ENCODE measurements at places on chromosomes 13 and 19. TPM values are rescaled to one million over a fixed set of nuclear protein-coding genes. Genes with fewer than 3 reads are reported as not detected.

DNA sequence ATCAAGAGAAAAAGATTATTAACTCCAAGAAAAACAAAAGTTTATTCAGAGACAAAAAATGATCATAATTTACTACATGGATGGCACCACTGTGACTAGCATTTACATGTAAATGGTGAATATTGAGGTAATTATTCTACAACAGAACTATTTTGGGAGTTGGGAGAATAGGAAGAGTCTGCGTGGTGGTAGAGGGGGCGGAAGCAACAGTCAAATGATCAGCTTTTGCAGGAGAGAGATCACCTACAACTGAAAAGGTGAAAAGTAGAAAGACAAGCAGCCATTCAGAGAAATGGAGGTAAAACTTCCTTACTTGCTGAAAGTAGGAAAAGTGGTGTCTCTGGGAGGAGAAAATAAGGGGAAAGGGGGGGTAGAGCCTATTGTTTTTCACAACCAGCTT is 62.8 kb upstream of the SACS start:
- no peak for ATAC-seq

DNA sequence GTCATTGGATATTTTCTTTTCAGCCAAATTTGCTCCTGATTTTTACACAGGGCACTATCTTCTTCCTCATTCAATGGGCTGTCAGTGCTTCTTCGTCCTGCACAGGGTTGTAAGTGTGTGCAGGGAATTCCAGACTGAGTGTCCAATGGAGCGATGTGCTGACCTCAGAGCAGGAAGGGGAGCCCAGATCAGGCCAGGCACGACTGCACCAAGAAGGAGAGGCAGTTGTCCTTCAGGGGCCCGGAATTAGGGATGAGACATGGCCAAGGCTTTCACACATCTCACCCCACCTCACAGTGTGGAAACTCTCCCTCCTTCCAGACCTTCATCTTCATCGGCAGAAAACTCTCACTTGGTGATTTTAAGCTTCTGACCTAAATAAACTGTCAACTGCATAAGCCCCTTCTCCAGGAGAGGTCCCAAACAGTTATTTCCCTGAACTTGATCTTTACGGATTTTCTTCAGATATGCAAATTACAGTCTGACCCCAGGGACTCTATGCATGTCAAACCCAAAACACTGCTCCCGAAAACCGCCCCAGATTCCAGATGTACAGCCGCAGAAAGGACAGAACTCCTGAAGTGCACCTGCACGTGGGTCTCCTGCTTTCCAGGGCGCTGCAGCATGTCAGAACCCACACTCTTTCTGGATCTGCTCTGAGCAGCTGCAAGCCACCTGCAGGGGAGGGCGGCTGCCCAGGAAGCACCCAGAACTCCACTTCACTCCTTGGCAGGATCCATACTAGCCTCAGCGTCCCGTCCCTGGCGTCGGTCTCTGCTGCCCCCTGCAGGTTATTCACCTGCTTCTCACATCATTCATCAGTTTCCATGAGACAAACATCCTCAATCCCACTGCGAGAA is 625 bp upstream of the ZNF20 start:
- peak; percentile 45 for ATAC-seq

GRCh38 chr13:91123456-91124127 is 223.9 kb upstream of the MIR17HG start:
- ATAC-seq: no peak

GRCh38 chr13:99005609-99006008 is 27.7 kb upstream of the DOCK9 start:
- ATAC-seq: no peak

- no peak for ATAC-seq
These were observed 46.5 kb downstream of the RCBTB2 start for GRCh38 chr13:48486362-48486761.

GRCh38 chr19:33687481-33688170 is 65.9 kb downstream of the CHST8 start:
- no peak for ATAC-seq

DNA sequence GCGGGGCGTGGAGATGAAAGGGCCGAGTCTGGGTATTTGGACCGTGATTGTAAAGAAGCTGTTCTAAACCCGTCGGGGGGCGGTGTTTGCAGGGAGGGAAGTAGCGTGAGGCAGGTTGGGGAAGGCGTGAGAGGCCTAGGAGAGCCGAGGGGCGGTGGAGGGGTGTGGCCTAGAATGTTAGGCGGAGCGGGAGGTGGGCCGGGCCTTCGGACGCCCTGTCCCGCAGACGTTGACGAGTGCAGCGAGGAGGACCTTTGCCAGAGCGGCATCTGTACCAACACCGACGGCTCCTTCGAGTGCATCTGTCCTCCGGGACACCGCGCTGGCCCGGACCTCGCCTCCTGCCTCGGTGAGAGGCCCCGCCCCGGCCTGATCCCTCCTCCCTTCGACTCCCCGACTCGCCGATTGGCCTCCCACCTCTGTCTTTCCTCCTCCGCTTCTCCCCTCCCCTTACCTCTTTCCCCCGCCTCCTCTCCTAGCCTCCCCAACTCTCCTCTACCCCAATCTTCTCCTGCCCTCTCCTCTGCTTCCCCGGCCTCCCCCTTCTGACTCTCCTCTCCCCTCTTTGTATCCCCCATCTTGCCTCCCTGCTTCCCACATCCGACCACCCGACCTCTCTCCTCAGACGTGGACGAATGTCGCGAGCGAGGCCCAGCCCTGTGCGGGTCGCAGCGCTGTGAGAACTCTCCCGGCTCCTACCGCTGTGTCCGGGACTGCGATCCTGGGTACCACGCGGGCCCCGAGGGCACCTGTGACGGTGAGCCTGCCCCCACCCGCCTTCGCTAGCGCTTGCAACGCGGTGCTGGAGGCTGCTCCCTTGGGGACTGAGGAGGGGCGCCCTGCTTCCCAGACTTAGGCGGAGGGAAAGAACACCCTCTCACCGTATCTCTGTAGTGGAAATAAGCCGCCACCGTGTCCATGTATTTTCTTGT is 12.8 kb downstream of the LTBP4 start:
- ATAC-seq: no peak

- no peak for ATAC-seq
These were observed 74.7 kb downstream of the KL start for GRCh38 chr13:33090755-33091414.

- ATAC-seq: no peak
These were observed 711 bp upstream of the FOSB start for GRCh38 chr19:45467115-45467455.

GRCh38 chr13:111462221-111462764 is 141.9 kb downstream of the TEX29 start:
- no peak for ATAC-seq

DNA sequence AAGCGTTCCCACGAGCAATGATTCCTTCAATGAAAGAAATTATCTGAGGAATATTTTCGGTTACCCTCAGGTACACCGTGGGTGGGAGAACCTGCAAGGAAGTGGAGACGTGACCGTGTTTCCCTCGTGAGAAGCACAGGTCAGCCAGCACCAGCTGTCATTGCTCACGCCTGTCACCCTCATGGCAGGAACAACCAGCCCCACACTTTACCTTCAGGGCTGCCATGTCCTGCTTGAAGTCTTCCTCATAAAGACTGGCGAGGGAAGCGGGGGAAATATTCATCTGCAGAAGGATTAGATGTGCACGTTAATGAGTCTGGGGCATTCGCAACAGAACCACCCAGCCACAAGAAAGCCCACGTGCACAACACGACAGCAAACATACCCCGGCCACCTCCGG is 18.2 kb downstream of the CARS2 start:
- ATAC-seq: no peak

DNA sequence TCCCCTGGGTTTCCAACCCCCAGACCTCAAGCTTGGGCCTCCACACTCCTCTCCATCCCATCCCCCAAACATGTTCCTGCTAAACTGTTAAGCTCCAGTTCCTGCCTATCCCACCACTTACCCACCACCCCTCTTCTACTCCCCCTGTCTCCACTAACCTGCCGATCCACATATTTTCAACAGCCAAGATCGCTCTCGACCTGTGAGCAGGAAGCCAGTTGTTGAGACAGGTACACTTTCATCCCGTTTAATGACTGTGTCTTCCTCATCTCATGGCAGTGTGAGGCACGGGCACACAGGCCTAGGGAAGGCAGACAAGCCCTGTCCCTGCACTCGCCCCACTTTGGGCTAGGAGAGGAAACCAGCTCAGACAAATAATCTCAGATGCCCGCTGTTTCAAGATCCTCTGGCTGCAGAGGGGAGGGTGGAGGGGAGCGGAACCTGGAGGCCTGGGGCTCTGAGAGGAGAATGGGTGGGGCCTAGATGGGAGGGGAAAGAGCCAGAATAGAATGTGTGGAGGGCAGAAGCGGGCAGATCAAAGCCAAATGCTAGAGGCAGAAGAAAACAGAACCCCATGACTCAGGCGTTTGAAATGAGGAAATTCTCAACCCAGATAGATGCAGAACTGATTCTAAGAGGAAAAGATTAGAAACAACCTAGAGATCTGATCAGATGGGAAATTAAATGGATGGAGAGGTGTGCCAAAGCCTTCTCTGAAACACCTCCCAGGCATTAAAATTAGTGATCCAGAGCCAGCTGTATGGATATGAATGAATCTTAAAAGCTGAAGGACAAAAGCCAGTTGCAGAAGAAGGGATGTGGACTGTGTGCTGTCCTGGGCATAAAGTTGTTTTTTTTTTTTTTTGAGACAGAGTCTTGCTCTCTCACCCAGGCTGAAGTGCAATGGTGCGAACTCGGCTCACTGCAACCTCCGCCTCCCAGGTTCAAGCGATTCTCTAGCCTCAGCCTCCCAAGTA is 16.9 kb upstream of the CYP2S1 start:
- ATAC-seq: peak; percentile 56

- ATAC-seq: no peak
These were observed 2.8 kb downstream of the MAMSTR start for GRCh38 chr19:48716562-48717291.

GRCh38 chr13:67752759-67753158 is 522.6 kb upstream of the PCDH9 start:
- ATAC-seq: no peak

- ATAC-seq: no peak
These were observed 15.4 kb downstream of the CEBPG start for GRCh38 chr19:33388725-33389420.

GRCh38 chr13:112954488-112955270 is 14.3 kb upstream of the MCF2L start:
- no peak for ATAC-seq

DNA sequence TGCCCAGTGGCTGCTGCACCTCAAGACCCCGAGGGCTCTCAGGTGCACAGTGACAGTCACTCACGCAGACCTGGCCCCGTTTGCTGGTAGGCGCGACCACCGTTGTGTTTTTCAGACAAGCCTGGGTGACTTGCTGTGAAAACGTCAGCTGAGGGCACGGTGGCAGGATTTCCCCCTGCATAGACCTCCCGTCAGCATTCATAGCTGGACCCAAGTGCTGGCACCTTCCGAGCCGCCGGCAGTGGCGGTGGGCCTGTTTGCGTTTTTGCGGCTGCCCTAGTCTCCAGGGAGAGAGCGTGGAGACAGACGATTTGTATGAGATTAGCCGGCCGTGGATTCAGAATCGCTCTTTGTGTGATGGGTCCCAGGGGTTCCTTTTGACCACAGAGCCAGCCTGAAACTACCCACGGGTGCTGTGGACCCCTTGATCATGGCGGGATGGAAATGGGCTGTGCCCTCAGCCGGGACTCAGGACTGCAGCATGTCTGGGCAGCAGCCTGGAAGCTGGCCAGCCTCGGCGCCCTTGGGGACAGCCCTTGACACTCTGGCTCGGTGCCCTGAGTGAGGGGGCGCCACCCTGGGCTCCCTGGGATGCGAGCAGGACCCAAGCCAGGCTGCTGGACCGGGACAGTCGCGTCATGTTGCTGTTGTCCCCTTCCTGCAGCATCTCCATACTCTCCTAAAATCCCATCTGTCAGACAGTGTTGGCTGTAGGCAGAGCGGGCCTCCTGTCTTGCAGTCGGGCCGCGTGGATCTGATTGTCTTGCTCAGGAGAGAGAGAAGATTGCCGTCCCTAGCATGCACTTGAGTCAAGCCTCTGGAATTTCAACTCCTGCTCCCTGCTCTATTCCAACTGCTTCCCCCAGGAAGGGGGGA is 8.6 kb downstream of the KDM4B start:
- peak; percentile 50 for ATAC-seq

- no peak for ATAC-seq
These were observed 370.3 kb upstream of the ATXN8OS start for GRCh38 chr13:69737129-69737935.

DNA sequence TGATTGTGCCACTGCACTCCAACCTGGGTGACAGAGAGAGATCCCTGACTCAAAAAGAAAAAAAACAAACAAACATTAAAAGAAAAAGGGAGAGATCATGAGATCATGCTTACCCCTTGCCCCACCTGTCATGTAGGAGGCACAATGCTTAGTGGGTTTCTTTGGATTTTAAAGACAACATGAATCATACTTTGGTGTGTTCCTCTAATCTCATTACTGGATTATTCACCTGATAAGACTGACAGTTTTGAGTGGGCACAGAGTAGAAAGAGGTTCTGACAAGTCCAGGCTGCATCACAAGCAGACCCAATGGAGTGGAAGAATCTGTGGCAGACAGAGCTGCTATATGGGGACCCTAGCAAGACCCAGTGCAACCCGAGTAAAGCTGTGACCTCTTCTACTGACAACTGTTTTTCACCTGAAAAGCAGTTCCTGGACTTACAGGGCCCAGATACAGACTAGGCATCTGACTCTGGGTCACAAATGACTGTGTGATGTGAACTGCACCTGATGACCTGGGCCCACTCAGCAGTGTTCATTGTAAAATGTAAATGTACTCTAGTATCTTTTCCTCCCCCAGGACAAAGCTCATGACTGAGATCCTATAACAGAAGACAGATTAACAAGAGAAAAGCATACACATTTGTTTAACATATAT is 28.9 kb upstream of the USP12 start:
- ATAC-seq: no peak

DNA sequence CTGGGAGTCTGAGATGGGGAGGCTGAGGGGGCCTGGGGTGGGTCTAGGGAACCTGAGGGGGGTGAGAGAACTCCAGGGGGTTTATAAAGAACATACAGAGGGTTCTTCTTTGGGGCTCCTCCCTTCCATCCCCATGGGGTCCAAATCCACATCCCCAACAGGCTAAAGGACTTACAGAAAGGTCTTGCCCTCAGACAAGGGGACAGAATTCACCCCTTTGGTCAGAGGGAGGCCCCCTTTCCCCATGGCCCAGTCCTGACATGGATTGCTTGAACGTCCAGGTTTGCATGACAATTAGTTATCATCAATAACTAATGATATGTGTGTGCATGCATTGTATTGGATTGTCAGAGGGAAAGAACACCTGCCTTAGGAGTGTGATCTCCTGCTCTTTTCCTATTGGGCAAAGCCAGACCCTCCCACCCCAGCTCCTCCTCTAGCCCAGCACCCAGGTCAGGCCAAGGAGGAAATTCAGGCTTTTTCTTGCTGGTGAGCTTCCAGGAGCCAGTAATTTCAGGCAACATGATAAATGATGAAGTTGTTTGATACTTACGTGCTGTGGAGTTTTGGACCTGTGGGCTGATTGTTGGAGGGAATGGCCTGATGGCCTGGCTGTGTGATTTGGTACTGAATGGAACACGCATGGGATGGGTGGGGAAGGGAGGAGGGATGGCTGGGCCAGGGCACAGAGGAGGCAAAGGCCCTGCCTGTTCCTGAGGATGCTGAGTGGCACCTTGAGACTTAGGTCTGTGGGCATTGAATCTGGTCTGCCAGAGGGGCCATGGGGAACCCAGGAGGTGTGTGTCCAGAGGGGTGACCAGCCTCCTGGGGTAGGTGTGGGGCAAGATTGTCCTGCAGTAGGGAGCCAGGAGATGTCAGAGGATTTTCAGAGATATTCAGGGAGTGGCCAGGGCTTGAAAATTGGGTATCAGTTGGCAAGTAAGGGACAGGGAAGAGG is 1.1 kb downstream of the KLHL26 start:
- no peak for ATAC-seq

The ACP4 gene
- total RNA-seq: not detected

The FSD1 gene
- 4.7 TPM for total RNA-seq

The ZNF77 gene
- total RNA-seq: 9.1 TPM

The CEACAM20 gene
- total RNA-seq: not detected

The OR10H1 gene
- total RNA-seq: 1.7 TPM

The ZNF382 gene
- 1.8 TPM for total RNA-seq

The CFAP97D2 gene
- total RNA-seq: 1.9 TPM

The PSG3 gene
- 0.21 TPM for total RNA-seq

All from motor neuron (in vitro differentiated cells).